Activated CD4-positive, alpha-beta memory T cell treated with anti-CD3 and anti-CD28 coated beads for 36 hours (primary cell): ENCODE measurements at places on chromosomes 7 and 10. TPM values are rescaled to one million over a fixed set of nuclear protein-coding genes. Genes with fewer than 3 reads are reported as not detected.
A peak's percentile ranks its signal among the peaks of the same experiment; 100 is the strongest.

- H3K36me3 ChIP-seq = no peaks in the 10 kb centered on the region
- no peak within 1 kb of the TSS for H3K4me3 ChIP-seq
- no peak for DNase-seq
- H3K4me1 ChIP-seq = peaks cover 20% of the 10 kb centered on the region
- peaks cover 6% of the 10 kb centered on the region for H3K27me3 ChIP-seq
Observed at GRCh38 chr10:88851706-88852105, at the start of gene ANKRD22. TSS of gene ANKRD22 (minus strand) at chr10:88851844. CDS start at chr10:88851607, 237 bp downstream.

DNA sequence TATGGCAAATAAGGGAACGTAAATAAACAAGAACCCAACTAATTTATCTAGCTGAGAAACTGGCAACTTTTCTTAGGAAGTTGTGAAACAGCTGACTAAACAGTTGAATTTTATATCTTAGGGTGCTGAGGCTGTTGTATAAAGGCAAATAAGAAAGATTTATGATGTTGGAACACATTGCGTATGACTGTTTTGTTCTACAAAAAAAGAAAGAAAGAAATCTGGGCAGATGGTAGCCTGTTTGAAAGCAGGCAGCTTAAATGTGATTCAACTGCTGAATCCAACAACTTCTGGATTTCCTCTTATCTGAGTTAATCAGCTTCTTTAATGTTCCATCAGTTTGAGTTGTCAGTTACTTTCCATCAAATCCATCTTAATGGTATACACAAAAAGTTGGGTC, 214.5 kb downstream of the SNX13 start:
- peaks cover 2% of the 10 kb centered on the region for H3K27me3 ChIP-seq
- no peak for DNase-seq
- H3K4me3 ChIP-seq = no peak overlapping the region
- H3K4me1 ChIP-seq = no peaks in the 10 kb centered on the region
- no peak overlapping the region for H3K27ac ChIP-seq

- no peak for DNase-seq
- no peaks in the 10 kb centered on the region for H3K27me3 ChIP-seq
- no peak overlapping the region for H3K27ac ChIP-seq
- H3K36me3 ChIP-seq = no peaks in the 10 kb centered on the region
- H3K4me3 ChIP-seq = no peak overlapping the region
Observed at GRCh38 chr10:131996466-131997365, 15.0 kb upstream of the BNIP3 start.

DNA sequence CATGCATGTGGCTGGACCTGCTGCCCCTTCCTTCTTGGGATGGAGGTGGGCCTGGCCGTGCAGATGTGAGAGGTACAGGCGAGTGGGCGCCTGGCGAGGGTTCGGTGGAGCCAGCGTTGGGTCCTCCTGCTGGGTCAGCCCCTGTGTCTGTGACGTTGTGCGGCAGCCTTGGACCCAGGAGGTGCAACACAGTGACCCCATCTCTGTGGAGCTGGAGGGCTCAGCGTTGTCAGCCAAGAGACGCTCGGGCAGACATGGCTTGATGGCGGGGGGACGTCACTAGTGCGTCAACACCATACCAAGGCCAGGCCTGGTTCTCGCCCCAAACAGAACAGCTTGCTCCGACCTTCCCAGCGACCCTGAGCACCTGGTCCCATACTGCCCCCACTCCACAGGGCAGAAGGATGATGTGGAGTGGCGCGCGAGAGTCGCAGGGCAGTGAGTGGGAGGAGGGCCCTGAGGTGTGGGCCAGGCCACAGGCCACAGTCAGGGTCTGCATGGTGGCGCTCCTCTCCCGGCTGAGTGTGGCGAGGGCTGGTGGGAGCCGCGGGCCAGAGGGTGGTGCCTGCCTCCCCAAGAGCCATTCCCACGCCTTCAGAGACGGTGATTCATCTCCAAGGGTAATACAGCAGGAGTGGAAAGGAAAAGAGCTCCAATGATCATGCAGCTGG, 184.4 kb downstream of the DNAJB6 start:
- H3K4me1 ChIP-seq = no peaks in the 10 kb centered on the region
- H3K27me3 ChIP-seq = peaks cover 4% of the 10 kb centered on the region
- H3K27ac ChIP-seq = no peak overlapping the region
- no peaks in the 10 kb centered on the region for H3K36me3 ChIP-seq
- DNase-seq = peak; percentile 5

DNA sequence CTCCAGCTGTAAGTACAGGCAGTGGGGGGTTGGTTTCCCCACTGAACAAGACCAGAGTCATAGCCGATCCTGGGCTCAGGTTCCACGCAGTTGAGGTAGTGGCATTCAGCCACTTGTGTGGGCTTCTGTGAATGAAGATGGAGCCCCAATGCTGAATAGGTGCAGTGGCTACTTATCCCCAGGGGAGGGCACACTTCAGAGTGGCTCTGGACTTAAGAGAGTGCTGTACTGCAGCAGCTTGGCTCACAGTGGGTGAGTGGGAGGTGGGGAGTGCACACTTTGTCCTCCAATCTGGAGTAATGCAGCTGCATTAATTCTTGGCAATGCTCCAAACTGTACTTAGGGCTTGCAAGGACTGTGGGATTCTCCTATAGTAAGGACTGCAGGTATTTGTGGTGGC, 81.9 kb downstream of the BUB3 start:
- H3K27me3 ChIP-seq = no peaks in the 10 kb centered on the region
- no peak overlapping the region for H3K4me3 ChIP-seq
- peaks cover 29% of the 10 kb centered on the region for H3K36me3 ChIP-seq
- H3K4me1 ChIP-seq = peaks cover 6% of the 10 kb centered on the region

DNA sequence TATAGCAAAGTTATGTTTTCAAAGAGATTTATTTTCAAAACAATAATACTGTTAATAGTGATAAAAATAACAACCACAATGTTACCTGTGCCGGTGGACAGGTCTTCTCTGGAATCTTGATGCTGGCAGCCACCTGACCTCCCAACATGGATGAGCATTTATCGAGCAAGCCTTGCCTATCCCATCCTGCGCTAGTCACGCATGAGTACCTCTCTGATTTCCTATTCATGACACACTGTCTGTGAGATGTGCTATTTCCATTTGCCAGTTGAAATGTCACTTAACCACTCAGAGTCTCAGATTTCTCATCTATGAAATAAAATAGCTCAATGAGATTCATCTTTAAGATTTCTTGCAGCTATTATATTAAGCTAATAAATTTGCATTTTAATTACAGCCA, 341.2 kb upstream of the VWC2 start:
- no peak overlapping the region for H3K4me3 ChIP-seq
- no peak for DNase-seq
- H3K27me3 ChIP-seq = no peaks in the 10 kb centered on the region
- H3K36me3 ChIP-seq = no peaks in the 10 kb centered on the region
- no peak overlapping the region for H3K27ac ChIP-seq
- no peaks in the 10 kb centered on the region for H3K4me1 ChIP-seq

- no peak for DNase-seq
- no peak overlapping the region for H3K27ac ChIP-seq
- no peak overlapping the region for H3K4me3 ChIP-seq
- H3K4me1 ChIP-seq = no peaks in the 10 kb centered on the region
Observed at GRCh38 chr7:80643336-80643915, 5.0 kb downstream of the CD36 start.

DNA sequence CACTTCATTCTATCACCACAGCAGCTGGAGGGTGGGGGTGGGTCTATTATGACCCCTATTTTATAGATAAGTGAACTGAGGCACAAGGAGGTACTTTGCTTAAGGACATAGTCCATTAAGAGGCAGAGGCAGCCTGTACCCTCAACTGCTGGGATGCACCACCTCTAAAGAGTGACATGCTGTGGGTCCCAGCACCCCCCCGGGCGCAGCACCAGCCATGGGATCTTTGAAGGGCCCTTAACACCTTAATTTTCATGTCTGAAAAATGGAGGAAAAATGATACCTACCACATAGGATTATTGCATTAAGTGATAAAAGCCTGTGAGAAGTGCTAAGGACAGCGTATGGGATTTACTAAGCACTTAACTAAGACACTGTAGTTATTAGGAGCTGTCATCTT, 15.4 kb downstream of the ADCYAP1R1 start:
- no peak overlapping the region for H3K4me3 ChIP-seq
- no peaks in the 10 kb centered on the region for H3K4me1 ChIP-seq
- no peaks in the 10 kb centered on the region for H3K27me3 ChIP-seq
- H3K27ac ChIP-seq = no peak overlapping the region

- no peak for DNase-seq
- peaks cover 7% of the 10 kb centered on the region for H3K4me1 ChIP-seq
- no peak overlapping the region for H3K27ac ChIP-seq
- no peak overlapping the region for H3K4me3 ChIP-seq
- no peaks in the 10 kb centered on the region for H3K27me3 ChIP-seq
- peaks cover 7% of the 10 kb centered on the region for H3K36me3 ChIP-seq
Observed at GRCh38 chr7:73740771-73741170, 2.2 kb upstream of the ABHD11 start.

GRCh38 chr10:3493621-3494020, 291.4 kb downstream of the KLF6 start:
- H3K27me3 ChIP-seq = peaks cover 19% of the 10 kb centered on the region
- H3K27ac ChIP-seq = no peak overlapping the region
- H3K4me1 ChIP-seq = no peaks in the 10 kb centered on the region
- no peak overlapping the region for H3K4me3 ChIP-seq
- no peaks in the 10 kb centered on the region for H3K36me3 ChIP-seq

DNA sequence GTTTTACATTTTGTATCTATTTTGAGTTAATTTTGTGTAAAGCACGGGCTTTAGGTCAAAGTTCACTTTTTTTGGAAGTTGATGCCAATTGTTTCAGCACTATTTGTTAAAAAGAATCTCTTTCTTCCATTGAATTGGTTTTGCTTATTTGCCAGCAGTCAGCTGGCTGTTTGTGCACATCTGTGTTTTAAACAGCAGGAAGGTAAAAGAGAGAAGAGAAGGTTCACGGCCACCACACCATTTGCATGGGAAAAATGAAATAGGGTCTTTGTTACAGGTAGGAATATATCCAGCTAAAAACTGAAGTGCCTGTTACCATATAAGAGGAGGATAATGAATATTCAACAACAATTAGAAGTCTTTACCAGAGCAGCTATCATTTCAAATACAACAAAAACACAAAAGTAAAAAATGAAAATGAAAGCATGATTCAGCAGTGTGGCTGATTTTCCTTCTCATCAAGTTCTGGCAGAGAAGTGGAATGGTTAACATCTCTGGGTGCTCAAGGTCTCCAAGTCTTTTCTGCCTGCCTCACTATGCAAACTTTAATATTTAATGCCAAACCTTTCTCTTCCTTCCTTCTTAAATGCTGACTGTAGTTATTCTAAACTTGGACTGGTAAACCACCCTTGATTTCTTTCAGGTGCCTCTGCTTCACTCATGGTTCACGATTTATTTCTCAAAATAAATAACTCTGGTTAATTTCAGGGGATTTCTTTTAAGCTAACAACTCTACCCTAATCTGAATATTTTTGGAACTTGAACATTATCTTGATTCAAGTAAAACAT, 841.5 kb downstream of the GRM8 start:
- H3K27me3 ChIP-seq = no peaks in the 10 kb centered on the region
- H3K27ac ChIP-seq = no peak overlapping the region
- H3K4me3 ChIP-seq = no peak overlapping the region
- no peaks in the 10 kb centered on the region for H3K36me3 ChIP-seq
- H3K4me1 ChIP-seq = no peaks in the 10 kb centered on the region
- no peak for DNase-seq

MKLN1 gene
- 33.8 TPM for total RNA-seq

CNNM1 gene
- total RNA-seq = 0.41 TPM

CNPY1 gene
- not detected for total RNA-seq

HTR5A gene
- not detected for total RNA-seq
